GM04503 (cell line): ENCODE measurements at places on chromosomes 3 and 15.

DNA sequence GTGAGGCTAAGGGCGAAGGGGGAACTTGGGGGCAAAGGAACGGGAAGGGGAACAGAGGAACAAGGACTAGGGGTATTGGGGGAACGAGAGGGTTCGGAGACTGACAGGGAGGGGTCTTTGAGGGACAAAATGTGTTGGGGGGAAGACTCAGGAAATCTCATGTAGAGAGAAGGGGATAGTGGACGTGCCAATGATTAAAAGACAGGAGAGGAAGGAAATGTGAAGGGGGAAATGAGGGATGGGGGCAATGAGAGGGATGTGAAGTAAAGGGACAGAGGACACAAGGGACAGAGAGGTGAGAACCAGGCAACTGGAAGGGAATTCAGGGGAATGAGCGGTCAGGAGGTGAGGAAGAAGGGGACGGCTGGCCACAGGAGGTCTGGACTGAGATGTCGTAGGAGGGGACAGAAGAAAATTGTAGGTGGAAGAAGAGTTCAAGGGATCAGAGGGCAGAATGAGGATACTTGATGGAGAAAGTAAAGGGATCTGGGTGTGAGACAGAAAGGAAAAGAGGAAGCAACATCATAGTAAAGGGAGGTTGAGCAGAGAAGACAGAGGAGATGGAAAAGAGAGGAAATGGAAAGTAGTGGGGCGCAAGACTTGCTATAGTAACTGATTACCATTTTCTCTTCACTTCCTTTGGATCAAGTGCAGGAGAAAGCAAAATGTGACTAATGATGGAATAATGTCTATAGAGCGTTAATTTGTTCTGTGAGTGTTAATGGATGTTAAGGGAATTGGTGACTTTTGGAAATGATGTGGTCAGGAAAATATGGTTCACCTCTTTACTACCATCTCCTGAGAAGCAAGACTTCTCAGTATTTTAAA is 749 bp downstream of the RAB8B start:
- DNase-seq = no peak

DNA sequence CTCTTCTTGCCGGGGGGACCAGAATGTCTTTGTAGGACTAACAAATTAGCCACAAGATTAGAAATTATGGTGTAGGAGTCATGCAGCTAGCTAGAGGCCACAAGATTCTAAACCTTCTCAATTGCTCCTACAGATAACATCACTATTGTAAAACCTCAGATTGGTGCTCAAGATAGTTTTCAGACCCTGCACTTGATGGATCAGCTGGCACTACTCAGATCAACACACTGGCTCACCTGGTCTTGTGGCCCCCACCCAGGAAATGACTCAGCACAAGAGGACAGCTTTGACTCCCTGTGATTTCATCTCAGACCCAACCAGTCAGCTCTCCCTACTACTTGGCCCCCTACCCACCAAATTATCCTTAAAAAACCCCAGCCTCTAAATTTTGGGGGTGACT is 124.1 kb upstream of the RASGRP1 start:
- DNase-seq = no peak

- no peak for DNase-seq
Measured at GRCh38 chr3:3560591-3561311, 238.5 kb upstream of the LRRN1 start.

DNA sequence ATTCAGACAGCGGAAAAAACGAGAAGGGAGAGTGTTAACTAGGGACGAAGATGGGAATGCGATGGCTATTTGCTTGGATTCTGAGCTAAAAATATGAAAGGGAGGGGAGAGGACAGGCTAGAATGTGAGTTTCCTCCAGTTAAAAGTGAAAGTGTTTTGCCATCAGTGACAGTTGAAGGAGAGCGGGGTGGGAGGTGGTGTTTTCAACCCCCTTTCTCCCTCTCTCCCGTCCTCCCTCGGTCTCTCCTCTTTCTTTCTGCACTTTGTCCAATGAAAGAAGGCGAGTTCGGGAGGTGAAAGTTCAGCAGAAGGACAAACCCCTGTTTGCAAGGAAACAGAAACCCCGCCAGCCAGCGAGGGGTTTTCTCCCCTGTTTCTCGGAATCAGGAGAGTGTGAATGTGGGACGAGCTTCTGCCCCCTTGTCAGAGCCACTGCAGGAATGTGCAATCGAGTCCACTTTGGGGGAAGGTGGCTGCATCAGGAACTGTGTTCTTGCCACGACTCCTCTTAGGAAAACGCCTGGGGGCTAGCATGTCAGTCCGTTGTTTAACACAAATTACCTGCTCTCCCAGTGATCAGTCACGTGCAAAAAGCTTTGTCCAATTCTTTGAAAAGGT is 975 bp upstream of the FOXP1 start:
- no peak for DNase-seq

GRCh38 chr3:60854791-60855190 is 396.5 kb downstream of the FHIT start:
- DNase-seq = no peak

DNA sequence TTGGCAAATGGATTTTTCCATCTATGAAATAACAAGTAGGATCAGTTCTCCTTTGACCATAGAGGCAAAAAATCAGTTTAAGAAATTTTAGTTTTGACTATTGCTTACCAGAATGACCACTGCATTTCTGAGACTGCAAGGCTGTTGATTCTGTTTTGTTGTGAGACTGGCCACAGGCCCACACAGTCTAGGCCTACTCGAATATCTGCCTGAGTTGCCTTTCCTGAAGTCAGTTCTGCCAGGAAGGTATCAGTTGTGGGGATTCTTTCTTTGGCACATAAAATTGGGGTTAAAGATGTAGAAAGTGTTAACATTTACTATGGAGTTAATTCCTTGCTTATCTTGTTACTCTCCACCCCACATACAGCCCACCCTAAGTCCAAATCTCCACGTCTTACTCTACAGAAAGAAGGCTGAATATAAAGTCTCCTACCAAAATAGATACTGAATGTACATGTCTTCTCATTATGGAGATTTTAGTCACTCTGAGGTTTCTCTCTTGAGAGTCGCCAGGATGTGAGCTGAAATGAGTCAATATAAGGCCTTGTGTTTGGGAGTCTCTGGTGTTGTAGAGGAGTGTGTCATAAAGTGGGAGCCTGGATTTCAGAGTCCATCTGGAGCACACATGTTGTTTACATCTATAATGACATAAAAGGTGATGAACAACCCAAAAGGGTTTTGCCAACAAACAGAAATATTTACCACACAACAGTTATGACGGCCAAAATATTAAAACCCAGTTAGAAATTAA is 45.0 kb upstream of the WWTR1 start:
- DNase-seq = peak; percentile 91

DNA sequence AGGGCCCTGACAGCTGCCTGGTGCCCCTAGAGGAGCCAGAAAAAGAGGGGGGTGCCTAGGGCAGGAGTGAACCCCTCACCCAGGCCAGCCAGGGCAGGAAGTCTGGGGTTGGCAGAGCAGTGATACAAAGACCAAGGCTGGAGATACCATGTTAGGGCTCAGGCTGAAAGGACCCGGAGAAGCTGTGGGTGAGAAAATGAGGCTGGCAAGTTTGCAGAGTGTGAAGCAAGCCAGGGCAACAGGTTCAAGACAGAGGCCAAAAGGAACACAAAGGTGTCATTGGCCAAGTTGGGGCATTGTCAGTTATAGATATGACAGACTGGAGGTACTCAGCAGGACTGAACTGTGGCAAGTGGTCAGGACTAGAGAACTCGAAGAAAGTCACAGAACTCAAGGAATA is 40.6 kb upstream of the IREB2 start:
- no peak for DNase-seq

DNA sequence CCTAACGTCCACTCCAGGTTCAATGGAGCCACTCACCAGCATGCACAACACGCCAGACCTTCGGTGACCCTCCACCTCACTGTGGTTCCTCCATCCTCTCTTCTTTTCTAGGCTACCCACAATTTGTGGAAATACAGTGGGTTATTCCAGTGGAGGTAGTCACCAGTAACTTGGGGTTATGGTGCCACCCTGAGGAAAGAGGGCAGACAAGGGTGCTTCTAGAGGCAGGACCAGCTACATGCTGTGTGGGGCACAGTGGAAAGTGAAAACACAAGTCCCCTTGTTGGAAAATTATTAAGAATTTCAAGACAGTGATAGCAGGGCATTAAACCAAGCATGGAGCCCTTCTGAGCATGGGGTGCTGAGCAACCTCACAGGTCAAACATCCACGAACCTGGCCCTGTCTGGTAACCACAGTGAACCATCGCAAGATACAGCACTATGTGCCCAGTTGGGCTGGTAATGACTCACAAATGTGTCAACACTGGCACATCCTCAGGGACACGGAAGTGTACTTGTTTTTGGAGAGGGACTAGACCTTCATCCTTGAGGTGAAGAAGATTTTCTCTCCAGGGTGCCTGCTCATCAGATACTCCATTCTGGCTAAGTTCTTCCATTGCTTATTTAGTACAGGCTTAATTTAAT is 166.7 kb downstream of the STT3B start:
- no peak for DNase-seq

DNA sequence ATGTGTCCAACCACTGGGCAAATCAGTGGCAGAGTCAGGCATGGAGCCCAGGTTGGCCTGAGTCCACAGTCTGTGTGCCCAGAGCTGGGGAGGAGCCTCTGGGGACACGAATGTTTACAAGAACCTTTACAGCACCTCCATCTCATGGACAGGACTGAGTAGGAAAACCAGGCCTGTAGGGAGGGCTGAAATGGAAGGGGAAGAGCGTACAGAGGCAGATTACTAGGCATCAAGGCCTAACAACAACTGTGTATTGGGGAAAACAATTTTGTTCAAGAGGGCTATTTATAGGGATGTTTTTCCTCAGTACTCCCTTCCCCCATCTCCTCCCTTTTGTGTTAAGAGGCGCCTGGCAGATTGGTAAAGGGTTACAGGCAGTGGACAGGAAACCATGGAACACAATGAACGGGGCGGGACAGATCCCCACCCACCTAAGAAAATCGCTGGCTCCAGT is 15.1 kb upstream of the ARHGAP31 start:
- no peak for DNase-seq

- DNase-seq = no peak
Measured at GRCh38 chr3:78647726-78648125, 1120.1 kb downstream of the ROBO1 start.

GRCh38 chr3:132180337-132180791 is 136.8 kb upstream of the ACP3 start:
- DNase-seq = peak; percentile 19

DNA sequence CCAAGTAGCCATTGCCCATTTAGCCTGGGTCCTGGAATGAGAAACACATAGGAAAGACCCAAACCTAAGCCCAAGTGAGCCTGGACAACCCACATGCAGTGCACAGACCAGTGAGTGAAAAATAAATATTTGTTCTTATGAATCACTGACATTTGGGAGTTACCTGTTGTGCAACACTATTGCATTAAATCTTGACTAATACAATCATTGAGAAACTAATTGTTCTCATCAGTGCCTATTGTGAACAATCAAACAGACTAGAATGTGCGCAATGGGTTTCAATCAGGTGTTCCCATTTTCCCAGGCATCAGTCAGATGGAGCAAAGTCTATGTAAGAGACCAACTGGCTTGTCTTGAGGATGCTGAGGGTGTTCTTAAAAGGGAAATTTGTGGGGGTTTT is 54.7 kb upstream of the CNOT10 start:
- no peak for DNase-seq

DNA sequence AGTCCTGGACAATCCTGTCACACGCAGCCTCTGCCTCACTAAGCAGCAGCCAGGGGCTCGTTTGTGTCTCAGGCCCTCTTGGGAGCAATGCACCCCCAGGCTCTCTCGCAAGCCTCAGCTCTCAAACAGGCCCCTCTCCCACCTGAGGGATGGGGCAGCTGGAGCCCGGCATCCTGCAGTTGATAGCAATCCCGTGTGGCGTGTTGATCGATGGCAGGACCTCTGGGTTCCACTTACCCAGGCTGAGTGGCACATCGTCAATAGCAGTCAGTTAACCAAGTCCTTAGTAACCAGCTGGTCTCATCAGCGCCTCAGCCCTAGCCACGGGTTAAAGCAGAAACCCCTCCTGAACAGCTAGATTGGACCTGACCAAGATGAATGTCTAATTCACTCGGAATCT is 36.5 kb upstream of the PLXNA1 start:
- no peak for DNase-seq

GRCh38 chr15:45332694-45333093 is 45.6 kb downstream of the GATM start:
- no peak for DNase-seq

DNA sequence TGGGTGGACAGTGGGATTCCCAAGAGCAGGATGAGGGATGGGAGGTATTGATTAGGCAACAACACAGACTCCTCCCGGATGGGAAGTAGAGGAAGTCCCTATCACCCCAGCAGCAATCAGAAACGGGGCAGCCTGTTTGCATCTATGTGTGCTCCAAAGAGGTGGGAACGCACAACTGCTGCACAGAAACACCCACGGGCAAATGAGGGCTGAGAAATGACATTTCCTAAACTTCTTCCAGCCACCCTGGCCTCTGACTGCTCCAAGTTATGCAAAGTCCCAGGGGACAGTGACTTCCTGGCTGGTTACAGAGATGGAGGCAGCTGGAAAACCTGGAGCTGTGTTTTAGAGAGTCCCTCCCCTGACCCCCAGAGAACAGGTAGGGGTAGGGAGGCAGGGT is 42.6 kb downstream of the HCN4 start:
- DNase-seq = no peak

DNA sequence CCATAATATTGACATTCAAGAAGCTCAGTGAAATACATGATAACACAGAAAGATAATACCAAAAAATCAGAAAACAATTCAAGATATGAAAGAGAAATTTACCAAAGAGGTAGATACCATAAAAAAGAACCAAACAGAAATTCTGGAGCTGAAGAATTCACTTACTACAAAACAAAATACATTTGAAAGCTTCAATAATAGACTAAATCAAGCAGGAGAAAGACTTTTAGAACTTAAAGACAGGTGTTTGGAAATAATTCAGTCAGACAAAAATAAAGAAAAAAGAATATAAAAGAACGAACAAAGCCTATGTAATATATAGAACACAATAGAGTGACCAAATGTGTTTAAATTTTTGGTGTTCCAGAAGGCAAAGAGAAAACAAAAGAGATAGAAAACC is 158.7 kb downstream of the MOBP start:
- DNase-seq = no peak

GRCh38 chr3:139113231-139113992 is 68.7 kb upstream of the PRR23C start:
- no peak for DNase-seq

GRCh38 chr3:50971487-50971924 is 296.8 kb downstream of the DOCK3 start:
- DNase-seq = peak; percentile 4

DNA sequence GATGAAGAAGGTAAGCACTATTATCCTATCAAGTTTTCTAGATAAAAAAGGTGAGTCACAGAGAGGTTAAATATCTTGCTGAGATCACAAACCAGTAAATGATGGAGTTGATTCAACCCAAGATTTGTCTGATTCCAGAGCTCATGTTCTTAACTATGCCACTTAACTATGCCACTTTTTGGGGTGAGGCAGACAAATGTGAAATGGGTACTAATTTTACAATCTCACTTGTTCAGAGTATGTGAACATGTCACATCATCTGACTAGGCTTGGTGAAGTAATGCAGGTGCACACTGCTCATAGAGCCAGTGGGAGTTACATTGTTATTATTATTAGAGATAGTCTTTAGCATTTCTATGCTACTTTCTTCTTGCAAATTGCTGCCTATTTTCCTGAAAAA is 2.0 kb downstream of the DRD3 start:
- no peak for DNase-seq

GRCh38 chr3:185701611-185702261 is 115.6 kb downstream of the SENP2 start:
- no peak for DNase-seq
